ENCODE measurements at places on chromosomes 2 and 18. TPM values are rescaled to one million over a fixed set of nuclear protein-coding genes. Genes with fewer than 3 reads are reported as not detected.

Gene PPM1G
- polyA plus RNA-seq, result 64.1 TPM

Gene OTOF
- polyA plus RNA-seq, result 29.6 TPM

Gene PTPRN
- not detected for polyA plus RNA-seq

Gene VWA3B
- 1.3 TPM for polyA plus RNA-seq

Gene ELOA2
- polyA plus RNA-seq, result not detected

Gene CFAP53
- polyA plus RNA-seq, result not detected

Gene NOSTRIN
- 6.3 TPM for polyA plus RNA-seq

Gene ZC3H6
- 5.8 TPM for polyA plus RNA-seq

Gene FTCDNL1
- not detected for polyA plus RNA-seq

Gene ZEB2
- 136 TPM for polyA plus RNA-seq

Gene BOLL
- polyA plus RNA-seq, result 2.5 TPM

Gene NCKAP5
- 5.4 TPM for polyA plus RNA-seq

Gene RIT2
- polyA plus RNA-seq, result not detected

Gene MC2R
- polyA plus RNA-seq, result not detected

Gene ATRAID
- polyA plus RNA-seq, result 85.6 TPM

Gene HAUS1
- polyA plus RNA-seq, result 23.3 TPM

Gene HPCAL1
- 43.6 TPM for polyA plus RNA-seq

Gene DAW1
- polyA plus RNA-seq, result not detected

Gene SPR
- 4.9 TPM for polyA plus RNA-seq

Gene ANKRD29
- polyA plus RNA-seq, result 3.4 TPM

Gene MYOM1
- 308 TPM for polyA plus RNA-seq

Gene UGT1A5
- polyA plus RNA-seq, result not detected

Gene APCDD1
- 444 TPM for polyA plus RNA-seq

Gene NEURL3
- 0.37 TPM for polyA plus RNA-seq

Gene C1GALT1C1L
- polyA plus RNA-seq, result 1.9 TPM
